Type B pancreatic cell (in vitro differentiated cells): ENCODE measurements at places on chromosomes 1 and 21.

GRCh38 chr1:169046671-169047070 is 59.8 kb upstream of the ATP1B1 start:
- DNase-seq = no peak

- no peak for DNase-seq
These were observed 327.9 kb downstream of the VAV3 start for GRCh38 chr1:107637101-107637500.

DNA sequence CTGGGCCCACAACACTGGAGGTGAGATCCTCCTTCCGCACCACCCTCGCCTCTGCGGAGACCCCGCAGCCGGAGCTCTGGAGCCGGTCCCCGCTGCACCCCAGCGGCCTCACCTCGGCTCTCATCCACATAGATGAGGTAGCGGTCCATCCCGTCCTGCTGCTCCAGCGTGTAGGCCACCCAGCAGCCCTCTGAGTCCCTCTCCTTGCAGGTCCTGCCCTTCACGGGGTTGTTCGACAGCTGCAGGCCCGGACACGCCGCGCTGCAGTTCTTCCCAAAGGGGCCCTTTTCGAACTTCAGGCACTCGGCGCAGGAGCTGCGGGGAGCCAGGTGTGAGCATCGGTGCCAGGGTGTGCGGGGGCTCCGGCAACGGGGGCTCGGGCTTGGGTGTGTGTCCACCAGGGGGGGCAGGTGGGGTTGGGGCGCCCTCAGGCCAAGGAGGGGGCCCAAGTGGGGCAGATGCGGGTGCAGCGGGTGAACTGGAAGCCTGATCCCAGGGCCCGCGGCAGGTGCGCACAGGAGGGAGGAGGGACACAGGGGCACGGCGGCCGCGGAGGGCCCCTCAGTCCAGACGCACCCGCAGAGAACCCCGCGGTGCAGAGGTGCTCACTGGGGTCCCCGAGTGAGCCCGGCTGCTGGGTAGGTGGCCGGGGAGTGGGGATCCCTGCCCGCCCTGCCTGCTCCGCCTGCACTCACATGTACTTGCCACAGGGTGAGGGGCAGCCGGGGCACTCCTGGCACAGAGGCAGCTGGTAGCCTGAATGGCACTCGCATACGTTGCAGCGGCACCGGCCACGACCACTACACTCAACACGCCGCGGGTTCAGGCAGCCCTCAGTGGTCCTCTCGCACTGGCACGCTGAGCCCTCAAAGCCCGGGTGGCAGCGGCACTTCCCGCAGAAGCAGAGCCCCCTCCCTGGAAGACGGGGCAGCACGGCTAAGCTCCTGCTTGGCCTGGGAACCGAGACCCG is 15.4 kb upstream of the PTTG1IP start:
- DNase-seq = no peak

- DNase-seq = no peak
These were observed 35.5 kb upstream of the PTPRF start for GRCh38 chr1:43495204-43495603.
